ENCODE measurements at places on chromosomes 4 and X.

DNA sequence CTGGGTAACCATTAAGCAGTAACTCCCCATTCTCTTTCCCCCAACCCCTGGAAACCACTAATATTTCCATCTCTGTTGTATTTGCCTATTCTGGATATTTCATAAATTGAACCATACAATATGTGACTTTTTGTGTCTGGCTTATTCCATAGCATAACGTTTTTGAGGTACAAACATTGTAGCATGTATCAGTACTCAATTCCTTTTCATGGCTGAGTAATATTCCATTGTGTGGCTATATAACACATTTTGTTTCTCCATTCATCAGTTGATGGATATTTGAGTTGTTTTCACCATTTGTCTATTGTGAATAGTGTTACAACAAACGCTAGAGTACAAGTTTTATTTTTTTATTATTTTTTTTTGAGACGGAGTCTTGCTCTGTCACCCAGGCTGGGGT lies 55.0 kb upstream of the MORC4 start:
- DNase-seq, result no peak

DNA sequence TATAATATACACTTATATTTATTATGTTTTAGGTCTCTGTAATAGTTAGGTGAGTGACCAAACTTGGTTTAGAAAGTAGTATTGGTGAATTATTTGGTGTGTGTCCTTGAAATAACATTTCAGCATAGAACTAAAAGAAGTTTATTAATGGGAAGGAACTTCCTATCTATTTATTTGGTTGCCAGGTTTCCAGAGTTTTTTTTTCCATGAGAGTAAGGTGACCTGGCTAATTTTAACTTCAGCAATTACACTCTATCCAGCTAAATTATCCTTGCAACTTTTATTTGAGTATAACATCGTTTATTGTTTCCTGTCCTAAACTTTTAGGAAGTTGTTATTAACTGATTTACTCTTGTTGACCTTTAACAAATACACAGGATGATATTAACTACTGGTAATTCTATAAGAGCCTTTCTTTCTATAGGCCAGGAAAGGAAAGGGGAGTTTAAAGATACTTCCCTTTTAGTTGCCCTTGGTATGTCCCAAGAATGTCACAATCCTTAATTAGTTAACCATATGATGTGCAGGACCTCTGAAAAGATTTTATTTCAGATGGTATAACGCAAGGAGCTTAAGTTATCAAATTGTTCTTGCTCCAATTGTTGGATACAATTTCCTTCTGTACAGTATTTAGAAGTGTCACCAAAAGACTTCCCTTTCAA lies 18.9 kb downstream of the PRDM8 start:
- no peak for DNase-seq

DNA sequence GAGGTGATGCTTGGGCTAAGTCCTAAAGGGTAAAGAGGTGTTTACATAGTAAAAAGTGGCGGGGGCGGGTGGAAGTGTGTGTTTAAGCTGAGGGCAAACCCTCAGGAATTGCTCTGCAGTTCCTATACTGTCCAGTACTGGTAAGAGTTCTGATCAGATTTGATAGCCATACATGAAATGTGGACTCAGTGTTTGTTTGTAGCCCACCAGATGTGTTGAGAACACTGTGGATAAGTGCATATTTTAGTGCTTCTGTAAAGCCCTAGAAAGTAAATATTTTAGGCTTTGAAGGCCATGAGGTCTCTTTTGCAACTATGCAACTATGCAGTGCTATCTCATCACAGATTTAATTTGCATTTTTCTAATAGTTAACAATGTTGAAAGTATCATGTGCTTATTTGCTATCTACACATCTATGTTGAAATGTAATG lies 80.7 kb upstream of the EOLA2 start:
- DNase-seq, result no peak

GRCh38 chrX:36908801-36909675 lies 99.1 kb upstream of the FAM47C start:
- no peak for DNase-seq

DNA sequence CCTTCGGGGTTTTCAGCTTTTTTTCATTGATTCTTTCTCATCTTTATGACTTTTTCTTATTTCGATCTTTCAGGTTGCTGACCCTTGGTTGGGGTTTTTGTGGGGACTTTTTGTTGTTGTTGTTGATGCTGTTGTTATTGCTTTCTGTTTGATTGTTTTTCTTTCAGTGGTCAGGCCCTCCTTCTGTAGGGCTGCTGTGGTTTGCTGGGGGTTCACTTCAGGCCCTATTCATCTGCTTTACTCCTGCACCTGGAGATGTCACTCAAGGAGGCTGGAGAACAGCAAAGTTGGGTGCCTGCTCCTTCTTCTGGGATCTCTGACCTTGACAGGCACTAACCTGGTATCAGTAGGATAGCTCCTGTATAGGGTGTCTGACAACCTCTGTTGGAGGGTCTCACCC lies 39.9 kb upstream of the PCDH18 start:
- DNase-seq, result no peak
